ENCODE measurements at places on chromosomes 3 and 15.
A peak's percentile ranks its signal among the peaks of the same experiment; 100 is the strongest.

GRCh38 chr15:101118615-101119014 lies 133.2 kb downstream of the CHSY1 start:
- no peak for DNase-seq

DNA sequence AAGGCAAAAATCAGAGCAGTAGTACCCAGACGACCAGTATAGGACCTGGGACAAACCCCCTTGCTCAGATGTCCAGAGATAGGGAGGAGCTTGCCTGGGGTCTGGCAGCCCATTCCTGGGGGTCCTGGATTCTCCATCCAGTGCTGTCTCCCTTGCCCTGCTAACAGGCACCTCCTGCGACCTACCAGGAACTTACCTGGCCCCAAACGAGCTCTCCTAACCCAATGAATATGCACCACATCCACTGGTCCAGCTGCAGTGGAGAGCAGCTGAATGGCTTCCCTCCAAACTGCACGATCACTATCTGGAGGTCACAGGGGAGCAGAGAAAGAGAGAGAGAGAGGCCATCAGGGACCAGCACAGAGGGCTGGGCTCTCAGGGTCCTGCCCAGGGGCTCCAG lies 19.1 kb upstream of the SEC13 start:
- DNase-seq = no peak

GRCh38 chr3:152213203-152213602 lies 55.5 kb upstream of the MBNL1 start:
- no peak for DNase-seq

GRCh38 chr3:14175383-14176037 lies 2.9 kb downstream of the XPC start:
- DNase-seq = peak; percentile 62

- no peak for DNase-seq
Measured at GRCh38 chr3:32501783-32502117, 902 bp downstream of the CMTM6 start.

DNA sequence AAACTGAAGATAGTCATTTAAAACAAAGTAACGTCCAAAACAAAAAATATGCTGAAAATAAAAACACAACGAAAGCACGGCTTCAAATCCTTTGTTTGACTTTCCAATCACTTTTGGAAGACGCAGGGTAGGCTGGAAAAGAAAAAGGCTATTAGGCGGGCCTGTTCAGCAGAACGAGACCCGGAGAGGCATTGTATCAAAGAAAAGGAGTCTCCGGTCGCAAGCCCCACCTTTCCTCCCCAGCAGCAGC lies 691 bp downstream of the SENP7 start:
- no peak for DNase-seq

- no peak for DNase-seq
Measured at GRCh38 chr3:70702132-70702531, 389.7 kb upstream of the MDFIC2 start.

DNA sequence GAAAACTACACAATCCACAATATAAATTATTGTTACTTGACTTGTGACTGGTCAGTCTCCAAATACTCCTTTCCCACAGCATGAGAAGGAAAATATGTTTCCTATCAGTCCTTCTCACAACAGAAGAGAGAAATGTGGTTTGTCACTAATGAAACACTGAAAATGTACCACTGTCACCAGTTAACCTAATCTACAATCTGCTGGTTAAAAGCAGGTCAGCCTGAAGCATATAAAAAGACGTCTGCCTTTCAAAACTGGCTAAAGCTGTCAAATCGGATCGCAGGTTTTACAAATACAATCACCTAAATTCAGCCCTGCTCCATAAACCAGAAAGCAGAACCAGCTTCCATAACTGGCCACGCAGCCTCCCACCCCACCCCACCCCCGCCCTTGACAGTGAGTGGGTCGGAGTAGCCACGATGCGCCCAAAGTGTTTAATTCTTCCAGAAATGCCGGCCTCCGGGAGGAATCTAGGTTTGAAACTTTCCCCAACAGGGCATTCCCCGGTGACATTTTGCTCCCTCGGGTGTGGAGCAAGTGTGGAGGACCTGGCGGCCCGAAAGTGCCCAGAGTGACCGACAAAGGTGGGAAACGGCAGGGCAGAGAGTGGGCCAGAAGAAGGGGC lies 682 bp downstream of the ETFA start:
- peak; percentile 51 for DNase-seq

- DNase-seq = no peak
Measured at GRCh38 chr3:129001806-129002572, 885 bp downstream of the EFCC1 start.

- DNase-seq = no peak
Measured at GRCh38 chr3:104575634-104576033, 791.1 kb upstream of the ALCAM start.

DNA sequence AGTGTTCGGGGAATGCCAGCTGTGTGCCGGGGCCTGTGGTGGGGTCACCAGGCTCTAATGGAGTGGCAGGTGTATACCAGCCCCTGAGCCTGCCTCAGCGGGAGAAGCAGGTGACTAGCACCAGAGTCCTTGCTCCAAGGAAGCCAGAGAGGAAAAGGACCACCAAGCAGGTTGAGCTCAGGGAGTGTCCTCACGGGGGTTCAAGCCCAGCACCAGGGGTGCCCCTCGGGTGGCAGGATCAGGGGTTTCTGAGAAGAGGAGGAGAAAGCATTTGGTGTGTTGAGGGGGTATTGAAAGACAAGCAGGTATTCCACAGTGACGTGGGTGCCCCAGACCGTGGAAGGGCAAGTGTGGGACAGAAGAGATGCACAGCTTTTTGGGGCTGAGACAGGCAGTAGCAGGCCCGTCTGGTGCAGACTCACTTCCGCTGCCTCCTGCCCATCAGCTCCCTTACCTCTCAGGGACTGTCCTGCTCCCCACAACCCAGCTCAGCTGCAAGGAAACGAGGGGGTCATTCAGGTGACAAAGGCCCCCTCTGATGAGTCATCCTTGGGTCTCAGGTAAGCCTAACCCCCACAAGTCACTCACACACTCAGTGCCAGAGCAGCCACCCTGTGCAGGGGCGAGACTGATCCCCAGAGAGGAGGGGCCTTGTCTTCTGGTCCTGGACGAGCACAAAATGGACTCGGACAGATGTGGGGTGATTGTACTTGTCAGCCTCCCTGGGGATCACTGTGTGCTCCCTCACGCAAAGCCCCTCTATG lies 21.4 kb upstream of the POC1A start:
- no peak for DNase-seq

DNA sequence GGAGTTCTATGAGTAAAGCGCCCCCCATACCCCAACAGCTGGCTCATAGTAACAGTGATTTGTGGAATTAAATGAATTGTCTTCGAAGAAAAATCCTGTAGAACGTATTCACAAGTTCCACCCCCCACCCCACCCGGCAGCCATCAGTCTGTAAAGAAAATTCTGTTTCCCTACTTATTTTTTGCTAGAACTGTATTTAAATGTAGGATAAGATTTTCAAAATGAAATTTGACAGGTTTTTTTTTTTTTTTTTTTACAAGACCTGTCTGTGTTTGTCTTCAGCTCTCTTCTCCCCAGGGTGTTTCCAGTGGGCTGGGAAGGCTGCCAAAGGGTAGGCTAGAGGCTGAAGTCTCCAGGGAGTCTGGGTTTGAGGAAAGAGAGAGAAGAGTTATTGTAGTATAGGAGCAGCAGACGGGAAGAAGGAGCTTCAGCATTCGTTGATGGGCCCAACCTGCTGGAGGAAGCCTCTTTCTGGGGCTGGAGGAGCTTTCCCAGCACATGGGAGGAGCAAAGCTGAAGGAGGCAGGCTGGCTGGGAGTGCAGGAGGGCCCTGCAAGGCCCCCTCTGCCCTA lies 130.6 kb upstream of the SEMA6D start:
- DNase-seq = no peak

DNA sequence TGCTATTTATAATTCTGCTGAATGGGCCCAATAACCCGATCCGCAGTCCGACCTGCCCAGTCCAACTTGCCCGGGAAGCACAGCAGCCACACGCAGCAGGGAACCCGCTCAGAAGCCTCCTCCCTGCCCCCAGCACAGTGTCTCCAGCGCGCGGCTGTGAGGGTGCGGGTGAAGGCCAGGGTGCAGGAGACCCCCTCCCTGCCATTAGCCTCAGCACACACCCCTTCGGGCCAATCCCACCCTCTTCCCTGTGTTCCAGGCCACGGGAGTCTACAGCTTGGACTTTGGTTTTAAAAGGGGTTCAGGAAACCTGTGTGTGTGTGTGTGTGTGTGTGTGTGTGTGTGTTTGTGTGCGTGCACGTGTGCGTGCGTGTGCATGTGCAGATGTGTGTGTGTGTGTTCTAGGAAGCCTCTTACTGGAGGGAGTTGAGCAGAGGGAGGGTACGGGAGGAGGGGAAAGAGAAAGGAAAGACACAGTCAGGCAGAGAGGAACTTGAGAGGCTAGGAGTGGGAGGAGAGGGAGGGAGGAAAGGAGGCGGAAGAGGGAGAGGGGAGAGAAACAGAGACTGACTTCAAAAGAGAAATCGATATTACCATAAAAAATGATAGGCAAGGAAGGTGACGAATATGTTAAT lies 34.2 kb downstream of the ATP2B2 start:
- DNase-seq = no peak

- DNase-seq = peak; percentile 74
Measured at GRCh38 chr3:122101646-122102045, 46.5 kb downstream of the CD86 start.

- DNase-seq = no peak
Measured at GRCh38 chr3:144497452-144497851, 525.8 kb downstream of the DIPK2A start.

- no peak for DNase-seq
Measured at GRCh38 chr3:113218011-113218680, 6.8 kb downstream of the BOC start.

GRCh38 chr15:67167091-67167490 lies 87.4 kb downstream of the AAGAB start:
- DNase-seq = no peak

GRCh38 chr15:65981837-65982626 lies 112.7 kb downstream of the RAB11A start:
- DNase-seq = peak; percentile 17

GRCh38 chr3:35633332-35634124 lies 5.8 kb upstream of the ARPP21 start:
- no peak for DNase-seq

DNA sequence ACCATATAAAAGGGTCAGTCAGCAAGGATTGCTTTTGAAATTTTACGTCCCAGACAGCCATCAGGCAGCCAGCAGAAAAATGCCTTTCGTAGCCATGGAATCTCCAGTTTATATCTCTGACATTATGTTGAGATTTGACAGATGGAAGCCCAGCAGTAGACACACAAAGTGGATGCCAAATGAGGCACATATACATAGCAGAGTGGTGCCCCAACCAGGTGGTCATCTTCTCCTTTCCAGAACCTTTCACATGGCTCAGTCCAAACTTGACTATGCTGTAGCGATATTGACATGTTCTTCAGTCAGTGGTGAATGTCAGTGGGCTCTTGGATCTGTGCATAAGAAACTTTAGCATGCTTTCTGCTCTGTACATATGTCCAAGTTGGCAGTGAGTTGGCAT lies 123.3 kb upstream of the GBE1 start:
- DNase-seq = no peak

DNA sequence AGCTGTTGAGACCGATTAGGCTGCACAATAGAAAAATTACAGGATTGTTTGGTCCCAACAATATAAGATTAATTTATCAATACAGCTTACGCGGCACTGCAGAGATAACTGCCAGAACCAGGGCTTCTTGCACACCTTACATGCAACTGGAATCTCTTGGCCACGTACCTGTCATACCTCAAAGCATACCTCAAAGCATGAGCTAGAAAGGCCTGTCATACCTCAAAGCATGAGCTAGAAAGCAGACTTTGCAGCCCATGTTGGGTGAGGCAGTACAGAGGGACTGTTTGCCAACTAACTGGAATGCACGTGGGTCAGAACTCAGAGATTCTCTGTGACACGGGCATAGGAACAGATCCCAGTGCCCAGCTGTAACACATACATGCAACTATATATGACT lies 34.7 kb downstream of the NTRK3 start:
- no peak for DNase-seq

GRCh38 chr3:157460253-157460652 lies 23.6 kb downstream of the PTX3 start:
- DNase-seq = no peak

- DNase-seq = peak; percentile 76
Measured at GRCh38 chr3:48634661-48635221, 520 bp downstream of the SLC26A6 start.

DNA sequence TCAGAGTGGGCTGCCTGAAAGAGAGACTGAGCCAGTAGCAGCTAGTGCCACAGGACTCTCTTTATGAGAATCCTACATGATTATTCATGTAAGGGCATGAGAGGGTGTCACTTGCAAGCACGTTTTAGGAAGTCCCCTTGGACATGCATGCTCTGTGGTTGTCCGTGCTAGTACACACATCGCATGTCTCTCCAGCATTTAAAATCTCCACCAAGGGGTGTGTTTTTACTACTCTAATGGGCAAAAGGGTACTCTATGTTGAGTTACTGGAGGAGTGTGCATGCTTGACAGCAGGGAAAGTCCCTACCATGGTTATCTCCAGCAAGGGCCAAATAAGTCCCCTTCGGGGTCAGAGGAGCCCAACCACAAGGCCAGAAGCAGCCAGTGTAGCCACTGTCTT lies 70.7 kb downstream of the DCLK3 start:
- DNase-seq = no peak

- DNase-seq = no peak
Measured at GRCh38 chr15:36415643-36416042, 163.8 kb upstream of the CDIN1 start.

GRCh38 chr3:147775411-147775810 lies 366.2 kb downstream of the ZIC1 start:
- DNase-seq = no peak

DNA sequence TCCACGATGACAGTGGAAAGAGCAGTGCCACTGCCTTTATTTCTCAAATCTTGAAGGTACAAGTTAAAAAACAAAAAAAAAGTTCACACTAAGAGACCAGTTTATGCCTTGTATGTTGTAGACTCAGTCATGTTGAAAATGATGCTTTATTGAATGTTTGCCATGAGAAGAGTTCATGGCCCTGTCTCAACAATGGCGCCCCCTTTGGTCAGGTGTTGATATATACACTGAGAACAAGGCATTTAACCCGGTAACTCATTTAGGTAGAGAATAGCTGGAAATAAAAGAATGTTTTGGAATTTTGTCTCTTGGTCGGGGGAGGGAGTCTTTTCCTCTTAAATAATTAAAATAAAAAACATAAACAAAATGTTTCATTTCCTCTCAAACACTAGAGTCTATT lies 145.6 kb upstream of the SLC2A2 start:
- DNase-seq = peak; percentile 31

GRCh38 chr3:183698756-183699155 lies 1.2 kb downstream of the YEATS2 start:
- DNase-seq = peak; percentile 21

DNA sequence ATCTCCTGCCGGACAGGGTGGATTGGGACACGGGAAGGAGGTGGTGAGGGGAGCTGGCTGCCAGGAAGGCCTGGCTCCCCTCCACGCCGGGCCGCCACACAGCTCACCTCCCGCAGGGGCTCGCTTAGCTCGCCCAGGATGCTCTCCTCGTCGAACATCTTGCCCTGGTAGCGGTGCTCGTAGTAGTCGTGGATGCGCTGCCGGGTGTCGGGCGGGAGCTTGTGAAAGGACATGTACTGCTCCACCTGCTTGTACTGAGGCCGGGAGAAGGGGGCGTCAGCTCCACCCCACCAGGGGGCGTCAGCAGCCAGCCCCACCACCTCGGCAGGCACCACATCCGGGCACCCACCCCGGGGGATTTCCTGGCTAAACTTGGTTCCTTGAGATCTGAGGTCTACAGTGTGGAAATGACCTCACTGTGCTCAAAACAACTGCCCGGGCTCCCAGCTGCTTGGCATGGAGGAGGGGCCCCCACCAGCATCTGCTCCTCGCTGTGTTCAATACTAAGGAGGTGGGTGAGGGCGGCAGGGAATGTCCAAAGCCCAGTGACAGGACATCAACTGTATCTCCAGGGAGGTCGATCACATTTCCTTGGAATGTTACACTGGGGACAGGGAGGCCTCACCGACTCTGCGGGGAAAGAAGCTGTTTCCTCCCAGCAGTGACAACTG lies 43.4 kb downstream of the HCN4 start:
- no peak for DNase-seq
